ENCODE measurements at places on chromosomes 3 and 15. TPM values are rescaled to one million over a fixed set of nuclear protein-coding genes. Genes with fewer than 3 reads are reported as not detected.

Gene SCN11A
- total RNA-seq: not detected

Gene C3orf33
- 2.6 TPM for total RNA-seq

DNA sequence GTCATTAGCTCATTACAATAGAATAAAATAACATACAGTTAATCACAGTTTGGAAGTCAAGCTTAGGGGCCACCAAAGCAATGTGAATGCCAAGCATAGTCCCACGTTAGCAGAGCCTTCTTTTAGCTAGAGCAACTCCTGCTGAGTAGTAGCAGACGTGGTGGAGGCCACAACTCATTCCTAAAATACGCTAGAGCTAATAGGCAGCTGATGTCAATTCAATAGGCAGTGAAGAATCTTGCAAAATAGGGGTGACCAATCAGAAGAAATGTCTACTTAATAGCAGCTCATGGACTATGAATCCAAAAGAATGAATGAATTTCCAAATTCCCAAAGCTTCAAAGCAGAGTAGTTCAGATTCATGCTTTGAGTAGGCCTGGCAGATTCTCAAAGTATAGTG, 292.9 kb upstream of the RORA start:
- DNase-seq: no peak

Gene PPM1L
- 3.2 TPM for total RNA-seq

DNA sequence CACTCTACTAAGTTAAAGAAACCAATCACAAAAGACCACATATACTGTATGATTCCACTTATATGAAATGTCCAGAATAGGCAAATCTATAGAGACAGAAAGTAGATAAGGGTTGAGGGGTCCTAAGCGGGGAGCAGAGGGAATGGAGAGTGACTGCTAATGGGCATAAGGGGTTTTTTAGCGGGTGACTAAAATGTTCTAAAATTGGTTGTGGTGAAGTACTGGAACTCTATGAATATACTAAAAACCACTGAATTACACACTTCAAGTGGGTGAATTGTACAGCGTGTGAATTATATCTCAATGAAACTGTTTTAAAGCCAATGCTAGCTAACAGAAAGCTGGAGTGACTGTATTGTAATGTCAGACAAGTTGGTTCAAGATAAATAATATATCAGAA, 33.3 kb downstream of the KPNA1 start:
- DNase-seq: no peak

- no peak for DNase-seq
Observed at GRCh38 chr15:73087098-73087497, 34.8 kb downstream of the NEO1 start.

DNA sequence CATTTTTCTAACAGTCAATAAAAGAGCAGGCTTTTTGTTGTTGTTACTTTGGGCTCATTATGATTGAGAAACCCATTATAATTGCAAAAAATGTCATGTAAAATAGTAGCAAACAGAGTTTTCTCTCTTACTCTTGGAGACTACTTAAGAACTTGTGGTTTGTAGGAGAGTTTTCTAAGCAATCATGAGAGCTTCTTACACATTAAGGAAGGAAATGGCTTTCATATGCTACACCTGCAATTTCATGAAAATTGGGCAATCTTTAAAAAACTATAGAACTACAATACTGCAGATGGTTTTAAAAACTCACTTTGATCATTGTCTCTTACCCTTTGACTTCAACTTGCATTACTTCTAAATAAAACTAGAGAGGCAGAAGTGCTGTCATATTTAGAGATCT, 701.8 kb downstream of the ZPLD1 start:
- no peak for DNase-seq

- DNase-seq: no peak
Observed at GRCh38 chr15:31852933-31853799, 177.1 kb upstream of the CHRNA7 start.

DNA sequence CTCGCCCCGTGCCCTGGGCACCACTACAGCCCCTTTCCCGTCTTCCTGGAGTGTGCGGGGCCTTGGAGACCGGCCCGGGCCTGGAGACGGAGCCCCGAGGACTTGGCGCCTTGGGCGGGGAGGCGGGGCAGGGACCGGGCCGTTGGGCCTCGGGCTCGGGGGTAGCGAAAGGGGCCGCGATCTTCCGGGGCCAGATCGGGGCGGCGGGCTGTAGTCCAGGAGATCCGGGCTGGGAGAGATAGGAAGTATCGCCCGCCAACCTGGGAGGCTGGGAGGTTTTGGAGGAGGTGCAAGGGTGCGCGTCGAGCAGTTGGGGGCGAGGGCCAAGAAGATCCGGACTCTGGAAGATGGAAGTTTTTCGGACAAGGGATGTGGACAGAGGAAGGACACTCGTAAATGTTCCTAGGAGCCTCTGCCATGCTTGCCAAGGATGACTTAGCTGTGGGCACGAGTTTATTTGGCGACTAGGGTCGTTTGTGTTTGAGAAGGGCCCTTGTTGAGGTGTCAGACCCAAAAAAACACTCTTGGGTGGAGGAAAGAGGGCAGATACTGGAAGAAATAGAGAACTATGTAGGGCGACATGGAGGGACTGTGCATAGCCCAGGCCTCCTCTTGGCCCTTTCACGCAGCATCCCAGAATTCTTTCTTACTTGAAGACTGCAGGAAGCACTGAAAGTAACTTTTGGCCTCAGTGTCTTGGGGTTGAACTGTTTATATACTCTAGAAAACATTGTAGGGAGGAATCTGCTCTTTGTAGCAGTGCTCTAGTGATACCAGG, 712 bp downstream of the RTF1 start:
- DNase-seq: no peak

Gene FSTL1
- 45.6 TPM for total RNA-seq

All from bronchial epithelial cell (primary cell).